Neural crest cell (in vitro differentiated cells): ENCODE measurements at places on chromosomes 6 and 20. TPM values are rescaled to one million over a fixed set of nuclear protein-coding genes. Genes with fewer than 3 reads are reported as not detected.

Gene SLC22A3
- 0.12 TPM in 1 of 2 replicates, not detected in the other for total RNA-seq

GRCh38 chr6:153489479-153489878, 358.4 kb upstream of the RGS17 start:
- no peaks in the 10 kb centered on the region for H3K36me3 ChIP-seq
- no peaks in the 10 kb centered on the region for H3K27me3 ChIP-seq
- no peak overlapping the region for H3K4me3 ChIP-seq
- DNase-seq = no peak
- no peaks in the 10 kb centered on the region for H3K4me1 ChIP-seq

- H3K27me3 ChIP-seq = no peaks in the 10 kb centered on the region
- H3K4me3 ChIP-seq = no peak overlapping the region
- DNase-seq = no peak
- no peak overlapping the region for H3K27ac ChIP-seq
Observed at GRCh38 chr6:134778431-134778830, 171.5 kb downstream of the ALDH8A1 start.

DNA sequence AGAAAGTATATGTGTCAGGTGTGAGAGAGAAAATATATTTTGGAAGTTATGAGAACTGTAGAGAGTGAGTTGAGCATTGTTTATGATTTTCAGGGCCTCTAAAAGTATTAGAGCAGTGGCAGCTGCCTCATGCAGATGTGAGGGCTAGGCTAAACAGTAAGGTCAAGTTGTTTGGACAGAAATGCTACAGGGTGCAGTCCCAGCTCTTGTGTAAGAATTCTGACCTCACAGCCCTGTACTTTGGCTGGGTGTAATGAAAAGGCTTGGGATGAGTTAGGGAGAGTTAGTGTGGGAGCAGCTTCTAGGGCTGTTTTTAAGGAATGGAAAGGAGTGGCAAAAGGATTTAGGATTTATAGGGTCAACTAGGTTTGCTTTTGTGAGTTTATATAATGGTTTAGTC, 764.8 kb upstream of the ADGRB3 start:
- H3K27me3 ChIP-seq = no peaks in the 10 kb centered on the region
- H3K4me1 ChIP-seq = no peaks in the 10 kb centered on the region
- H3K36me3 ChIP-seq = no peaks in the 10 kb centered on the region
- DNase-seq = no peak
- no peak overlapping the region for H3K4me3 ChIP-seq
- H3K27ac ChIP-seq = no peak overlapping the region

DNA sequence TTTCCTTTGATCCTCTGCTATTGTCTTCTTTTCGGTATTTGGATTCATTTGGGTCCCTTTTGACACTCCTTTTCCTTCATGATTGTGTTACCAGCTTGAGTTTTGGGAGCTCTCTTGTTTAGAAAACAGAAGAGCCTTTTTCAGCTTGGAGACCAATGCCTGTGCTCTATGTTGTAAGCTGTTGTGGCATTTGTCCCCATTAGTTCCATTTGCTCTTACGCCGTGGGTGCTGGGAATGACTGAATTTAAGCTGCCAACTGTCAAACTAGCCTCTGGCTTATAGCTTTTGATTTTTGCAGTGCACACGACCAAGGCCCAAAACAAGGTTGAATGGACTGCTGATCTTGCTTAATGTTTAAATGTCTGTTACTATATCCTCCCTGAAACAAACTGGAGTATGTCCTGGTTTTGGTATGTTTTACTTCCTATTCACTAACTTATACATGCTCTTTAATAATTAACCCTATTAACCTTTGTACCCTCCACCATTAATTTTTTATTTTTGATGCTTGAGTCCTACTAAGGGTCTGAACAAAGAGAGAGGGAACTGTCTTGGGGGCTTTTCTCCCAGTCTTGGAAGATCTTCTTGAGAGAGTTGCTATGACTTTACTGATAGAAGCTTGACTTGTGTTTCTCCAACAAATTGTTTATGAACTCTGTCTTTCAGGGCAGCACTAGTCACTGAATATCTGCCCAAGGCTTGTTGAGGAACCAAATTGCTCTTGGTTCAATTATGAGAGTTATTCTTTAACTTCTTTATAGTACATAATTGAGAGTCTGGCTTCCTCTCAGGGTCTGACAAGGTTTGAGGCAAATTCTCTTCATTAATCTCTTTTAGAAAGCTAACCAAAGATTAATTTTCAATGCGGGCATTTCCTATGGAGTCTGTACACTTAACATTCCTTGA, 100.3 kb upstream of the SIRPG start:
- no peaks in the 10 kb centered on the region for H3K36me3 ChIP-seq
- DNase-seq = no peak
- H3K27ac ChIP-seq = no peak overlapping the region
- no peak overlapping the region for H3K4me3 ChIP-seq
- H3K4me1 ChIP-seq = peaks cover 11% of the 10 kb centered on the region

GRCh38 chr6:32794510-32794909, 22.3 kb downstream of the HLA-DOB start:
- peaks cover 2% of the 10 kb centered on the region for H3K36me3 ChIP-seq
- no peak overlapping the region for H3K27ac ChIP-seq
- H3K27me3 ChIP-seq = peaks cover 91% of the 10 kb centered on the region

DNA sequence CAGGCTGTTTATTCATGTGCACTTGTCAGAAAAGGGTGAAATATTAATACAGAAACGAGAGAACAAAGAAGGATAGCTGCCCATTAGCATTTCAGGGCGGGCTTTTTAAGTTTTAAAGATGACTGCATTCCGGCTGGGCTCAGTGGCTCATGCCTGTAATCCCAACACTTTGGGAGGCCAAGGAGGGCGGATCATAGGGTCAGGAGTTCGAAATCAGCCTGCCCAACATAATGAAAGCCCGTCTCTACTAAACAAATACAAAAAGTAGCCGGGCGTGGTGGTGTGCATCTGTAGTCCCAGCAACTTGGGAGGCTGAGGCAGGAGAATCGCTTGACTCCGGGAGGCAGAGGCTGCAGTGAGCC, 130.5 kb downstream of the HFE start:
- H3K27me3 ChIP-seq = peaks cover 4% of the 10 kb centered on the region
- no peak overlapping the region for H3K27ac ChIP-seq
- DNase-seq = no peak
- H3K36me3 ChIP-seq = no peaks in the 10 kb centered on the region
- peaks cover 29% of the 10 kb centered on the region for H3K4me1 ChIP-seq

Gene TP53TG5
- not detected in 2 replicates for total RNA-seq

GRCh38 chr6:16803294-16804200, 42.3 kb upstream of the ATXN1 start:
- peak overlapping the region; percentile 6 for H3K27ac ChIP-seq
- peak; percentile 42 for DNase-seq
- no peaks in the 10 kb centered on the region for H3K36me3 ChIP-seq
- peak overlapping the region; percentile 79 for H3K4me3 ChIP-seq

Gene SLC35D3
- not detected in 2 replicates for total RNA-seq

- H3K27ac ChIP-seq = no peak overlapping the region
- H3K27me3 ChIP-seq = no peaks in the 10 kb centered on the region
- no peaks in the 10 kb centered on the region for H3K36me3 ChIP-seq
- H3K4me3 ChIP-seq = no peak overlapping the region
- no peaks in the 10 kb centered on the region for H3K4me1 ChIP-seq
Observed at GRCh38 chr20:22762576-22763256, 178.3 kb upstream of the FOXA2 start.

Gene PRELID3B
- 45.3 and 53.6 TPM in 2 replicates for total RNA-seq

DNA sequence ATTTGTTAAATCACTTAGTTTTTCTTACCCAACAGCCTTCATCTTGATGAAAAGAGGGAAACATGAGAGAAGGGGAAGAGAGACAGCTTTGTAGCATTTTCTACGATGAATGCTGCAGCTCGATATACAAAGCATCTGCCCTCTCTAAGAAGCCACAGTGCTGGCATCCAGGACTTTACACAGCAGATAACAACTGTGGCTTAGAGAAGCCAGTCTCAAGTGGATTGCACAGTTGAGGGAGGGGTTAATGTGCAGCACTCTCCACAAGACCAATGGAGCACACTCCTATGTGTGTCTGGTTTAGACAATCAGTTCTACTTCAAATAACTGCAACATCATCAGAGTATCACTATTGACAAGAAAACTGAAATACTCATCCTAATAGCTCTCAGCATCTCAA, 5.8 kb downstream of the C6orf120 start:
- no peak for DNase-seq
- H3K36me3 ChIP-seq = peaks cover 2% of the 10 kb centered on the region
- no peaks in the 10 kb centered on the region for H3K27me3 ChIP-seq
- peaks cover 21% of the 10 kb centered on the region for H3K4me1 ChIP-seq
- H3K27ac ChIP-seq = no peak overlapping the region
- no peak overlapping the region for H3K4me3 ChIP-seq

- peaks cover 15% of the 10 kb centered on the region for H3K36me3 ChIP-seq
- peaks cover 29% of the 10 kb centered on the region for H3K27me3 ChIP-seq
- H3K4me3 ChIP-seq = peak overlapping the region; percentile 96
- DNase-seq = peak; percentile 13
- peaks cover 29% of the 10 kb centered on the region for H3K4me1 ChIP-seq
Observed at GRCh38 chr6:28865401-28866204, 58.2 kb downstream of the TRIM27 start.

DNA sequence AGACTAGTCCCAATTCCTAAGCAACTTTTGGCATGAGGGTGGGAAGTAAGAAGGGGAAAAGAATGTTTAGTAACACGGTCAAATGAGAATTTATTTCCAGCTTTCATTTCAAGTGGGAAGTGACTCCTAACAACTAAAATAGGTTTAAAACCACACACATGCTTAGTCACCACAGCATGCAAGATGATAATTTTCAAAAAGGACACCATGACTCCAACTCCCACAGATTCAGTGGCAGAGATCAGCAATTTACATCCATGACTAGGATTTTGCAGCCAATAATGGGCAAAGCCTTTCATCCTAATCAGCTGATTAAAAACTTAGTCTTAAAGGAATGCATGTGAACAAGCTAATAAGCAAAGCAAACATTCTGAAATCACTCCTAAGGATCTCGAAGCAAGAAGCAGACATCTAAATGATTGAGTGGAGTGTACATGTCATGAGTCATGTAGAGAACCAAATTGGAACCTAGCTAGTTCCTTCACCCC, 48.1 kb upstream of the GCLC start:
- H3K36me3 ChIP-seq = no peaks in the 10 kb centered on the region
- no peak for DNase-seq
- no peaks in the 10 kb centered on the region for H3K4me1 ChIP-seq
- no peak overlapping the region for H3K4me3 ChIP-seq
- no peaks in the 10 kb centered on the region for H3K27me3 ChIP-seq

GRCh38 chr20:61614706-61615100, 362.6 kb downstream of the CDH4 start:
- no peaks in the 10 kb centered on the region for H3K36me3 ChIP-seq
- H3K27ac ChIP-seq = no peak overlapping the region

- peaks cover 39% of the 10 kb centered on the region for H3K4me1 ChIP-seq
- H3K36me3 ChIP-seq = no peaks in the 10 kb centered on the region
- H3K27me3 ChIP-seq = peaks cover 89% of the 10 kb centered on the region
Observed at GRCh38 chr6:27296106-27296783, 15.8 kb downstream of the POM121L2 start.

DNA sequence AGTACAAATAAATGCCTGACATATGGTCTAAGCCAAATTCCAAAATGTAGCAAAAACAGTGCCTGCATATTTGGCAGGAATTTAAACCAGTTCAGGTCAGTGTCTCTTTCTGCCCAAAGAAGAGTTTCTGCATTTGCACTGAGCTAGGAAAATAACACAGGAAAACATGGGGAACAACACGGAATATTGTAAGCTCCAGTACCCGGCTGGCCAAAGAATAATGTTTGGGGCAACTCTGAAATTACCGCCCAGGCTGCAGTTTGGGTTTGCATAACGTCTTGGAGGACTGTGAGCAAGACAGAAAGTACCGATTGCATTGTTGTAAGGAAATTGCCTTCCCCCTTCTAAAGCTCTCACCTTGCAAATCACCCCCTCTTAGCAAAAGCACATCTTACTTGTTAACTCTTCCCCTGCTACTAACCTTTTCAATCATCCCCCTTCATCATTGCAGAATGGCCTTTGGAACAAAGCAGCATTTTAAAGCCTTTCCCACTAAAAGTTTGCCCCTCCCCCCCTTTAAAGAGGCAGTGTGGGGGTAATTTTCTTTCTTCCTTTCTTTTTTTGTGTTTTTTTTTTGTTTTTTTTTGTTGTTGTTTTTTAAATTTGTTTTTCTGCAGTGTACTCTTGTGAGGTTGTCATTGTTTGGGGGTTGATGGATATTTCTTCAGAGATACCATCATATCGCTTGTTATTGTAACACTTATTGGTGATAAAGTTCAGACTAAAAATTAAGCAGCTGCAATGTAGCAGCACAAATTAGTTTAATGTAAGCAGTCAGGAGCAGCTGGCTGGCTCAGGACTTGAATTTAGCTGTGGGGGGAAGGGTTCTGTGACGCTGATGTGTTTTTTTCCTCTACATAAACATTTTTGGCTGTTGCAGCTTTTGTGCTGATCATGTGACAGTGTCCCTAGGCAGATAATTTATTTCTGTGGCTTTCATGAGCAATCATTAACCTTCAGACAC, 100.0 kb upstream of the CITED2 start:
- H3K27me3 ChIP-seq = no peaks in the 10 kb centered on the region
- no peaks in the 10 kb centered on the region for H3K36me3 ChIP-seq
- H3K4me1 ChIP-seq = peaks cover 73% of the 10 kb centered on the region

DNA sequence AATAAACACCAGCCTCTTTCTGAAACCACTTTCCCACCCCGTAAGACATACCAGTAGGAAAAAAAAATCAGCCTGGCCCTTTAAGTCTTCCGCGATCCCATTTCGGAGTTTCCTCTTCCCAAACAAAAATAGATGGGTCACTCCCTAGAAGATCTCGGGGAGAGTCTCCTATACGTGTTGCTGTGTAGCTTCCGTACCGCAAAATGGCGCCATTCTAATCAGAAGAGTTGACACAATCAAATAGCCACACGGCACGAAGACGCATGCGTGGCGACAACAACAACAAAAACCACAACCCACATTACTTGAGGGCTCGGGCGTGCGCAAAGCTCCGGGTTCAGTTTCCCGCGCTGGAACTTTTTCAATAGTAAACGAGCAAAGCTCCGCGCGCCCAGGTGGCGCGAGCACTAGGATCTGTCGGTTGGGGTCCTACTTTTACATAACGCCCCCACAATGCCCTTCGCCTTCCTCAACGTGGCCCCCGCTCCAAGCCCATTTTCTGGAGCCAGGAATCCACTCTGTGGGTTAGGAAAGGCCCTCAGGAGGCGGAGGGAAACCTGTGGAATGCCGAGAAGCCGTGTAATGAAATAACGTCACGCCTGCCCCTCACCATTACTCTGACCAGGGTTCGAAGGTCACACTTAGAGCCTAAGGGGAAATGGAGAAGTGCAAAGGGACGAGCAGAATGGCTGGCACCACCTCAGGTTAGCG, at the start of gene GPANK1:
GPANK1 (minus strand) TSS at position 208 of the 711 bp plus-strand sequence. CDS start 519 bp downstream, outside the sequence.
- peak; percentile 74 for DNase-seq
- no peaks in the 10 kb centered on the region for H3K27me3 ChIP-seq
- peaks cover 45% of the 10 kb centered on the region for H3K4me1 ChIP-seq
- H3K4me3 ChIP-seq = peak within 1 kb of the TSS; percentile 93
- peaks cover 8% of the 10 kb centered on the region for H3K36me3 ChIP-seq
